GM13976 (cell line): ENCODE measurements at places on chromosomes 11 and 22.

- no peak for DNase-seq
These were observed 12.0 kb downstream of the FAM111A start for GRCh38 chr11:59154610-59155009.

DNA sequence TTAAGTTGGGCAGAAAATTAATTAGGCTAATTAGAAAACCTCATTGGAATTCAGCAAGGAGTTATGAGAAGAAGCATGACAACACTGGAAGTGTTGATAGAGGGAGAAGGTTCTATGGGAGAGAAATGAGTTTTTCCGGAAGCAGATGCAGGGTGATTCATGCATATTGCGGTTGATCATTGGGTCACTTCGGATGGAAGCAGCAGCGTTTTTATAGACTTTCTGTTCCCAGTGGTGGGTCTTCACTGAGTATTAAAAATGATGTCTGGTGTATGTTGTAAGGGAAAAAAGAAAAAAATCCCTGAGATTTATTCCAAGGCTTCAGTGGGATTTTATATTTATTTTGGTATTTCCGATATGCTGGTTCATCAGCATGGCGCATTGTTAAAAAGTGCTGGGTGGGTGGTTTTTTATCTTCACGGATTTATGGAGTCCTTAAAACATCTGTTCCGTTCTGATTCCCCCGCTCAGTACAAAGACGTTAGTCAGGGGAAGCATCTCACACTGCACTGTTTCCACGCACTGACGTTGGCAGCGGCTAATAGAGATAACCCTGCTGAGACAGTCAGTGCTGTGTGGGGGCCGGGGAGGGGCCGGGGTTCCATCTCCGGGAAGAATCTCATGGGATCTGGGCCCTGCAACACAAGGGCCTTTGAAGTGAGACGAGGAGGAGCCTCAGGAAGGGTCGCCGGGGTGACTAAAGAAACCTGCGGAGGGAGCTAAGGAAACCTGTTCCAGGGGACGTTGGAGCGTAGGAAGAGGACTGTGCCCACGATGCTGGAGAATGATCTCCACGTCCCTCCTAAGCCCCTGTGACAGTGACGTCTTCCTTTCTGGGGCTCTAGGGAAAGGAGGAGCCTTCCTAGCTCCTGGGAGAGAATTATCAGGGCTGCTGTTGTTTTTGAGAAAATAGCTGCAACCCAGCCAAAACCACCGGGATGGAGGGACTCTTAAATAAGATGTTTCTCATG is 390.0 kb downstream of the NTM start:
- no peak for DNase-seq

DNA sequence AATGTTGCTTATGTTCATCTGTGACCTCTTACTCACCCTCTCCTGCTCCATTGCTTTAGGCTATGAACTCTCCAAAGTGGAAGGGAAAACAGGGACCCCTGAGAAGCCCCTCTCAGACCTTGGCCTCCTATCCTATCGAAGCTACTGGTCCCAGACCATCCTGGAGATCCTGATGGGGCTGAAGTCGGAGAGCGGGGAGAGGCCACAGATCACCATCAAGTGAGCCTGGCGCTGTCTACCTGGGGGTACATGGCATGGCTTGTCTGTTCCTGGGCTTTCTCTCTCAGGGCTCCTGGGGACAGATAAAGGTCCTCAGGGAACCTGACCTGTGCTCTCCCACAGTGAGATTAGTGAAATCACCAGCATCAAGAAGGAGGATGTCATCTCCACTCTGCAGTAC is 2.1 kb downstream of the RNASEH2C start:
- no peak for DNase-seq

DNA sequence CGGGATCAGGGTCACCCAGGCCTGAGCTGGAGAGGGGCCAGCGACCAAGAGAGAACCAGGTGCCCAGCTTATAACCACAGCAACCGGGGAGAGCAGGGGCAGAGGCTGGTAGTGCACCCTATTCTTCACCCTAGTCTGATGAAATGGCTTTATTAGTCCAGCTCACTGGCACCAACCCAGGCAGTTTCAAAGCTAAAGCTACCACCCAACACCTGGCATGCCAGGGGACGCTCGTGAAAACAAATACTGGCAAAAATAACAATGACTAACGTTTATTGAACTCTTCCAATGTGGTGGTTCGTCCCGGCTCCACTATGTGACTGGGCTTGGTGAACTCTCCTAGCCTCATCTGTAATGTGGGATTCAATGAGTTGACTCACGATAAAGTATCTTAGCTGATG is 30.6 kb downstream of the SCGB1A1 start:
- no peak for DNase-seq

DNA sequence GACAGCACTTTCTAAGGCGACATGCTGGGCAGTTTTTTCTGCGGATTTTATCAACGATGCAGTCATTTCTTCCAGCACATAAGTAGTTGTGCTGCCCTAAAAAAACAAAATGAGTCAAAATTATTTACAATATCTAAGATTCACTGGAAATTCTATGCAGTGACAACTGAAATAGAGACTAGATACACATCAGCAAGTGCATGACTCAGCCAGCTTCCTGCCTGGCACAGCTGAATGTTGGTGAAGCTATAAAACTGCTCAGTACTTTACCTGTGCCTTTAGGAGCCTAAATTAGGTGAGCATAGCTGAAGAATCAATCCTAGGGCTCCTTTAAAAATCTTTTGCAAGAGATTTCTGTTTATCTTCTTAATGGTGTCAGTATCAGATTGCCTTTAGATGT is 37.8 kb downstream of the PGR start:
- DNase-seq, result no peak

GRCh38 chr11:84626256-84626655 is 1000.9 kb downstream of the DLG2 start:
- no peak for DNase-seq

DNA sequence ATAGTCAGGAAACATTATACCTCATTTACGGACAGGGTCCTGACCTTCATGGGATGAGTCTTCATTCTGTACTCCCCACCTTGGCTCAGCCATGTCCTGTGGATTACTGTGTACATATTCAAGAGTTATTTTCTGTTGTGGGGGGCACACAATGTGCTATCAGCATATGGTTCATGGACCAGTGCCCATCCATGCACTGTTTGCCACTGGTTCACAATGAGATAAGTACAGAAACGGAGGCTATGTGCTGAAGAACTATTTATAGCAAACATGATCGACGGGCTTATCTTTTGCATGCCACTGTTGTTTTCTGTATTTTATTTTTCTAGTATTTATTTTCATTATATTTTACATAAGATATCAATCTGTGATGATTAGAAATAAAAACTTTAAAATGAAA is 56.4 kb upstream of the CCDC89 start:
- no peak for DNase-seq

DNA sequence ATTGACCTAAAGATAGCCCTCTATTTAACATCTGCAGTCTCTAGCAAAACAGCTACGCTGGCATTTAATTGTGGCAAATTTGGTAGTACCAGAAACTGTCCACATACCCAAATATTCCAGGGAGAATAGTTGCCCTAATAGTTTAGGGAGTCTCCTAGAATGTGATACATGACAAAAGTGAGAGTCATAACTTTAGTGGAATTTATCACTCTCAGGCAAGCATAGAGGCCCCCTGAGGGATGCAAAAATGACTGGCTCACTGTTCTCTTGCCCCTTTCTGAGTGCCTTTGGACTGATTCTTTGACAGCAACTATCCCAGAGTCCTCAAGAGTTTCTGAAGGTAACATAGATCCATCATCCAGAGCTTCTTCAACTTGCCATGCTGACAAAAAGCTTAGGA is 2.3 kb upstream of the OR51B4 start:
- no peak for DNase-seq

DNA sequence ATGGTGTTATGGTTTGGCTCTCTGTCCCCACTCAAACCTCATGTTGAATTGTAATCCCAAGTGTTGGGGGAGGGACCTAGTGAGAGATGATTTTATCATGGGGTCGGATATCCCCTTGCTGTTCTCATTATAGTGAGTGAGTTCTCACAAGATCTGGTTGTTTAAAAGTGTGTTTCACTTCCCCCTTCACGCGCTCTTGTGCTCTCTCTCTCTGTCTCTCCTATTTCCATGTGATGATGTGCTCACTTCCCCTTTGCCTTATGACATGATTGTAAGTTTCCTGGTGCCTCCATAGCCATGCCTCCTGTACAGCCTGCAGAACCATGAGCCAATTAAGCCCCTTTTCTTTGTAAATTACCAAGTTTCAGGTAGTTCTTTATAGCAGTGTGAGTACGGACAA is 765.1 kb downstream of the KCNA4 start:
- no peak for DNase-seq

DNA sequence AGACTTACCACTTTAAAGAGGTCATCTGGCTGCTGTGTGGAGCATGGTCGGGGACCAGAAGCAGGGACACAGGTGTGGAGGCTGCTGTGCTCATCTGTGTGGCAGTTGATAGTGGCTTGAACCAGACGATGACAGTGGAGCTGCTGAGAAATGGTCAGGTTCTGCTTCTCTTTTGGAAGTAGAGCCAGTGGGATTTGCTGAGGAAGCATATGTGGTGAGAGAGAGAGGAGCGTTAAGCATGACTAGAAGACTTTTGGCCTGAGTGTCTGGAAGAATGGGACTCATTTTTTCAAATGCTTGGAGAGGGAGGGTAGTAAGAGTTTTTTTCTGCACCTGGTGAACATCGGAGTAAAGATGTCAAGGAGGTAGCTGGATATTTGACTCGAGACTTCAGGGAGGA is 12.5 kb upstream of the SREBF2 start:
- DNase-seq, result no peak

DNA sequence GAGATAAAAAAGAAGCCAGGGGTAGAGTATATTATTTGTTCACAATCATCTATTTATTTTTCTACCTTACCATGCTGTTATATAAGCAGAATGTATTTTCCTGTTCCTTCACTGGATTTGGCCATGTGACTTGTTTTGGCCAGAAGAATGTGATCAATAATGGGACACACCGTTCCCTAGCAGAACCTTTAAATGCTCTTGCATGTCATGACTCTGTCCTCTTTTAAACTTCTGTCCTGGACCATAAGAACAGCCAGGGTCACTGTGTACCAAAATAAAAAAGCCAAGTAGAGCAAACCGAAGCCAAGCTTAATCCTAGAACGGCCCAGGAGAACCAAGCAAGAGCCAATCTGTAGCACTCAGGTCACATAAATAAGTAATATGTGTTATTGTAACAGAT is 1682.4 kb downstream of the LRRC4C start:
- DNase-seq, result no peak
